ENCODE measurements at places on chromosomes 4 and X. TPM values are rescaled to one million over a fixed set of nuclear protein-coding genes. Genes with fewer than 3 reads are reported as not detected.

- H3K36me3 ChIP-seq, result no peaks in the 10 kb centered on the region
- peak overlapping the region; percentile 62 for H3K27ac ChIP-seq
- DNase-seq, result no peak
Measured at GRCh38 chr4:2862528-2862927, 18.9 kb downstream of the ADD1 start.

DNA sequence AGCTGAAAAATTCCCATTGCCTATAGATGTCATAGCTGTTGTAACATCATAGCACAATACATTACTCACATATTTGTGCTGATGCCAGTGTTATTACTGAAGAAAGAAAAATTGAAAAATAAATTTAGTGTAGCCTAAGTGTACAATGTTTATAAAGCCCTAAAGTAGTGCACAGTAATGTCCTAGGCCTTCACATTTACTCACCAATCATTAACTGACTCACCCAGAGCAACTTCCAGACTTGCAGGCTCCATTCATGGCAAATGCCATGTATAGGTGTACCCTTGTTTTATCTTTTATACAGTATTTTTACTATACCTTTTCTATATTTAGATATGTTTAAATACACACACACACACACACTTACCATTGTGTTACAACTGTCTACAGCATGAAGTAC lies 265.4 kb upstream of the MAGEB18 start:
- H3K36me3 ChIP-seq, result no peaks in the 10 kb centered on the region
- DNase-seq, result no peak
- no peaks in the 10 kb centered on the region for H3K4me1 ChIP-seq
- H3K4me3 ChIP-seq, result no peak overlapping the region
- H3K27ac ChIP-seq, result no peak overlapping the region
- H3K27me3 ChIP-seq, result no peaks in the 10 kb centered on the region

DNA sequence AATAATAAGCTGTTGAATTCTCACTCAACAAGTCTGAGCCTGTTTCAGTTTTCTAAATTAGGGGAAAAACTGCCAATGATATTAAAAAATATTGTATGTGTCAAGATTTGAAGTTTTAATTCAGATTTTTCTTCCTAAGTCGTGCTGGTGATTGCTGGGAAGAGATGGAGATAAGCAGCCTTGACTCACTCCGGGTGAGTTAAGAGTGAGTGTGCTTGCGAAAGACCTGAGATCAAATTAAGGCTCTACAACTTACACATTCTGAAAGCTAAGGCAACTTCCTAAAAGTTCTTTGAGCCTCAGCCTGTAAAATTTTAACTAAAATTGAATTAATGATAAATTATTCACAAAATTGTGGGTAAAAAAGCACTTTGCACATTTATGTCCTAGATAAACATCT lies 1441.2 kb downstream of the PCDH7 start:
- no peaks in the 10 kb centered on the region for H3K36me3 ChIP-seq
- no peak overlapping the region for H3K4me3 ChIP-seq
- no peak for DNase-seq
- H3K27ac ChIP-seq, result no peak overlapping the region
- H3K4me1 ChIP-seq, result no peaks in the 10 kb centered on the region
- no peaks in the 10 kb centered on the region for H3K27me3 ChIP-seq

- H3K4me3 ChIP-seq, result no peak overlapping the region
- no peak overlapping the region for H3K27ac ChIP-seq
- H3K27me3 ChIP-seq, result peaks cover 6% of the 10 kb centered on the region
- no peak for DNase-seq
- H3K4me1 ChIP-seq, result no peaks in the 10 kb centered on the region
Measured at GRCh38 chrX:38746102-38746501, 55.2 kb upstream of the MID1IP1 start.

- peaks cover 4% of the 10 kb centered on the region for H3K4me1 ChIP-seq
- no peaks in the 10 kb centered on the region for H3K36me3 ChIP-seq
- no peak for DNase-seq
- H3K27me3 ChIP-seq, result no peaks in the 10 kb centered on the region
Measured at GRCh38 chr4:70759126-70759525, 37.4 kb downstream of the RUFY3 start.

DNA sequence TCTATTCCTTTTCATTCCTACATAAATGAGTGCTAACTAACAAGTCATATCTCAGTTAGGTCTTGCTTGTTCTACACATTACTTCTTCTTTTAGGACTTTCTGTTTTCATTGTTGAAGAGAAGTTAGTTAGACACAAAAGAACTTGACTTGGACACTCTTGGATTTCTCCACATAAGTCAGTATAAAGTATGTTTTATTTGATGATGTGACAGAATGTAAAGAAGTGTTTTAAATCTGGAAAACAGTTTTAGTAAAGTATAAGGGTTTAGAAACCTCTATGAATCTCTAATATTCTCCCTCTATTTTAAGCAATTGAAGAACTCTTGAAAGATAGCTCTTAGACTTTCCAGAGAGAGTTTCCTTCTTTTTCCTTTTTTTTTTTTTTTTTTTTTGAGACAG lies 38.6 kb upstream of the TMEM33 start:
- no peak overlapping the region for H3K4me3 ChIP-seq
- H3K36me3 ChIP-seq, result no peaks in the 10 kb centered on the region
- no peak for DNase-seq

- H3K27me3 ChIP-seq, result no peaks in the 10 kb centered on the region
- H3K4me1 ChIP-seq, result peaks cover 10% of the 10 kb centered on the region
- H3K36me3 ChIP-seq, result no peaks in the 10 kb centered on the region
- no peak overlapping the region for H3K27ac ChIP-seq
- no peak for DNase-seq
- H3K4me3 ChIP-seq, result no peak overlapping the region
Measured at GRCh38 chr4:16294455-16294854, 68.2 kb upstream of the TAPT1 start.

DNA sequence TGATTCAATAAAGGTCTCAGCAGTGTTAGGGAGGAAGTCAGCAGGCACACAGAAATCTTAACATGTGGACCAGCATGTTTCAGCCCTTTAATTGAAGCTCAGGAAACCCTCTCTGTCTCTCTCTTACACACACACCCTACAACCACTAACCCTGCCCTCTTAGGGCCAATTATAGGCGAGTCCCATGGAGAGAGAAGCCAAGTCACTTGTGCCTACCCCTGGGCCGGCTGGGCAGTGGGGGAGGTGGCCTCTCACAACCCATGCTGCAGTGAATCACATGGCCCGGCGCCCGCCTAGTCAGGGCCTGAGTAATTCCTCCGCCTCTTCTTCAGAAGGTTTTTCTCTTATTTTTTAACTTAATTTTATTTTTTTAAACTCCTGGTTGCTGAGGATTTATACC lies 3.7 kb downstream of the FGD1 start:
- H3K27me3 ChIP-seq, result peaks cover 4% of the 10 kb centered on the region
- no peak overlapping the region for H3K4me3 ChIP-seq
- H3K27ac ChIP-seq, result no peak overlapping the region
- H3K36me3 ChIP-seq, result no peaks in the 10 kb centered on the region

DNA sequence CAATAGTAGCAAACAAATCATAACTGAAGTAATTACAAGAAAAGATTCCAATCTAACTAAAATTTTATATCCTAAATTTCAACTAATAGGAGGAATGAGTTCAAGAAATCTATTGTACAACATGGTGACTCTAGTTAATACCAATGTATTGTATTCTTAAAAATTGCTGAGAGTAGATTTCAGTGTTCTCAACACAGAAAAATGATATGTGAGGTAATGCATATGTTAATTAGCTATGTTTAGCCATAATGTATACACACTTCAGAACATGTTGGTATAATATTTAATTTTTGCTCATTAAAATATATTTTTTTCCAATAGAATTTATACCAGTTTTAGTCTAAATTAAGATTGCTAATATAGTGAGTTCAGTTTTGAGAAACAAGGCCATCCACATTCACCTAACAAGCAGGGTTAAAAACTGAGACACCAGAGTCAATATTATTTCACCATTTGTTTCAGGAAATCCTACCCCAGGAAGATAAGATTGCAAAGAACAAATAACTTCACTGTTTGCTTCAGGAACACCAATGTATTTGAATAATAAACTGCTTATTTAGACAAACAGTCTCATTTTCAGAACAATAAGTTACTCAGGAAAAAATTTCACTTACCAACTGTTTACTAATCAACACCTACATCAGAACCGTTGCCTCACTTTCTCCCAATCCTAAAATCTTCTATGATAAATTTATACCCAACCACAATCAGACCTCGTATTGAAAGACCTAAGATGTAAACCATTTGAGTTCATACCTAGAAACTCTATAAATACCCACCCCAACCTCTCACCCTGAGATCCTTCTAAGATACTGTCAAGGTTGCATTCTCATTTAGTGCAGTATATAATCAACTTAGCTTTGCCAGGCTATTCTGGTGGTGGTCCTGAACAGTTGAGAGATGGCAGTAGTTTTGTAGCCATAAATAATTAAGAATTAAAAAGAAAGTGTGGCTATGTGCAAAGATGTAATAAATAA lies 132.8 kb downstream of the MAB21L2 start:
- no peaks in the 10 kb centered on the region for H3K36me3 ChIP-seq
- H3K4me3 ChIP-seq, result no peak overlapping the region
- H3K27ac ChIP-seq, result no peak overlapping the region
- no peaks in the 10 kb centered on the region for H3K27me3 ChIP-seq

DNA sequence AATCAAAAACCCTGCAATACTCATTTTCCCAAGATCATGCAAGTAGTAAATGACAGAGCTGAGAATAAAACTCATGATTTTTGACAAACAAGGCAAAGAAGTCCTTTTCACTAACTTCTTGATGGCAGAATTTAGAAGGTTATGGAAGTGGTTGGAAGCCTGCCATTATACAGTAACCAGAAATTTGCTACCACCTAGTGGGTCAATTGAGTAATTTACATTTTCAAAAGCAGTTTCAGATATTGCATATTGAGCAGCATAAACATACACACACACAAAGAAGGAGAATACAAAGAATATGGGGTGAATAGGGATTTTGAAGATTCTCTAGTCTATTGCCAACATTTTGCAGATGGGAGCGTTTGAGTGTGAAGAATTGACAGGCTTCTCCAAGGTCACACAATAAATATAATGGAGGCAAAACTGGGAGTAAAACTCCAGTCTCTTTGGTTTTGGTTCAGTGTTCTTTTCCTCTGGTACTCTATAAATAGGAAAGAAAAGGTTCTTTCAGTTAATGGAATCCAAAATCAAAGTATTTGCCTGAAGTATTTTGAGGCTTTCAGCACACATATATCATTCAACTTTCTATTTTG lies 70.2 kb downstream of the GC start:
- no peaks in the 10 kb centered on the region for H3K36me3 ChIP-seq
- no peak overlapping the region for H3K4me3 ChIP-seq
- H3K4me1 ChIP-seq, result no peaks in the 10 kb centered on the region
- H3K27me3 ChIP-seq, result no peaks in the 10 kb centered on the region
- no peak overlapping the region for H3K27ac ChIP-seq

DNA sequence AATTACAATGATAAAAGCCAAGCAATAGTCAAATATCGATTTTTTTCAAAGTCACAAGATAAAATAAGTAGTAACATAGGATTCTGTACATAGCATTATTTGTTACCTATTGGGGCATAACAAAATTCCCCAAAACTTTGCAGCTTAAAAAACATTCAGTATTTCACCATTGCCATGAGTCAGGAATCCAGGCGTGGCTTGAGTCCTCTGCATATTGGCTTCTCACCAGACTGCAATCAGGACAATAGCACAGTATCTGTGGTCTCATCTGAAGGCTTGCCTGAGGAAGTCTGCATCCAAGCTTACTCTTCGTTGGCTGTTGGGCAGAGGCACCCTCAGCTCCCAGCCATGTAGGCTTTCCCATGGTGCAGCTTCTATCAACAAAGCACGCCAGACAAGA lies 6.2 kb upstream of the CTBP1 start:
- no peak overlapping the region for H3K4me3 ChIP-seq
- DNase-seq, result no peak
- H3K27me3 ChIP-seq, result no peaks in the 10 kb centered on the region
- H3K4me1 ChIP-seq, result peaks cover 20% of the 10 kb centered on the region
- H3K36me3 ChIP-seq, result no peaks in the 10 kb centered on the region
- no peak overlapping the region for H3K27ac ChIP-seq

DNA sequence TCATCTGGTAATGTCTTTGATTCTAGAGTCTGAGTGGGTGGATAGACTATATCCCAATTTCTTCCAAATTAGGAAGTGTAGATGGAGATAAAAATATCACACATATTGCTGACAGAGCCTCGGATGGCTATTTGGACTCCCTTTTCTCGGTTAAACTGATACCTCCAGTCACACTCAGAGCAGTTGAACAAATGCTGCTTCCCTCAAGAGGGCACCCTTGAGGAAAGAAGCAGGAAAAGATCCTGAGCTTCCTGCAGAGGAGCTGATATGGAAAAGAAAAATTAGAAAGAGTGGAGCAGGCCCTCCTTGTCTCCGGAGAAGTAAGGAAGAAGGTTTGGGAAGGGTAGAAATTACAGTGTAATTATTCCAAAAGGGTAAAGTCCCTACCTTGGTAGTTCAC lies 96.2 kb upstream of the CCSER1 start:
- H3K27me3 ChIP-seq, result no peaks in the 10 kb centered on the region
- DNase-seq, result no peak

DNA sequence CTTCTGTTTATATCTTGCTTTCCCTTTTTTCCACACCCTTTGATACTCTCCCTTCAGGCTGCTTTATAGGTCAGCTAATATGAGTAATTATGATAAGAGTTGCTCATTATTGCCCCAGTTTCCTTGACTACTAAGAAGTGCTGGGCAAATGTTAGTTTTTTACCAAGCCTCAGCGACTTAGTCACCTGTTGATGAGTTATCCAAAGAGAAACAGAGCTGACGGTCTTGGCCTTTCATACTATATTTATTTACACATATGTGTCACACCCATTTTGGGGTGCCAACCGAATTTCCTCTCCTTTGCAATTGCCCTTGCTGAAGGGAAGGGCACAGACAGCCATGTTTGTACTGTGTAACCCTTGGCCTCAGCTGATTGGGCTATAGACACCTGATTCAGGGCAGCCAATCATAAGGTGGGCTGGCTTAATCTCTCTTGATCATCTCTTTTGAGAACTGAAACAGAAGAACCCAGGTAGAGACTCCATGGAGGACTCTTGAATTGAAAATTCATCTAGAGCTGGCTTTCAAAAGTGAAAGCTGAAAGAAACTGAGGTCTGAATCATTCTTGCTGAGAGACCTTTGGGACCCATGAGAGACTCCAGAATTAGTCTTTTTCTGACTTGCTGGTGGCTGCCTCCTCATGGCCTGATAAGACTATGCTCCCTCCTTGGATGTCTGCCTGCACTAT lies 111.7 kb upstream of the RPS6KA3 start:
- no peak for DNase-seq
- H3K27me3 ChIP-seq, result no peaks in the 10 kb centered on the region
- no peaks in the 10 kb centered on the region for H3K36me3 ChIP-seq
- no peaks in the 10 kb centered on the region for H3K4me1 ChIP-seq

DNA sequence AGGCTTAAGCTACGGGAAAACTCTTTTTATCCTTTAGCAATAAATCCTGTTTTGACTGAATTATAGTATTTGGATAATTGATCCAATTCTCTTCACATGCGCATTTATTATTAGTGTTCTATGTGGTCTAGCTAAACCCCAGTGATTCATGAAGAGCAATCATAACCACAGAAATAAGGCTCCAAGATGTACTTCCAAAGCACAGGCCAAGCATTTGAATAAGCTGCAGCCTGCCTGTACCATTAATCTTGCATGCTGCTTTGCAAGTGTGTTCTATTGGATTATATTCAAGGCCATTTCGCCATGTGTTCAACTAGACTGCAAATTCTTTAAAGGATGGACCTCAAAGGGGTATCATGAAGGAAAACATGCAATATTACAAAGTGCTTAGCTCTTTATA lies 385.2 kb upstream of the FAT1 start:
- H3K27me3 ChIP-seq, result no peaks in the 10 kb centered on the region
- no peak overlapping the region for H3K4me3 ChIP-seq
- H3K4me1 ChIP-seq, result no peaks in the 10 kb centered on the region
- no peaks in the 10 kb centered on the region for H3K36me3 ChIP-seq
- DNase-seq, result no peak

PCSK1N gene
- 0.70 TPM for total RNA-seq

CACNA1F gene
- total RNA-seq, result 1.6 TPM

ANXA10 gene
- not detected for total RNA-seq

All from spleen (tissue), 13 donors.